Activated T-helper 1 cell treated with anti-CD3 and anti-CD28 coated beads, Interleukin-2, amount 50 U/mL, for 16 hours (primary cell): ENCODE measurements at places on chromosomes 3 and 15.

DNA sequence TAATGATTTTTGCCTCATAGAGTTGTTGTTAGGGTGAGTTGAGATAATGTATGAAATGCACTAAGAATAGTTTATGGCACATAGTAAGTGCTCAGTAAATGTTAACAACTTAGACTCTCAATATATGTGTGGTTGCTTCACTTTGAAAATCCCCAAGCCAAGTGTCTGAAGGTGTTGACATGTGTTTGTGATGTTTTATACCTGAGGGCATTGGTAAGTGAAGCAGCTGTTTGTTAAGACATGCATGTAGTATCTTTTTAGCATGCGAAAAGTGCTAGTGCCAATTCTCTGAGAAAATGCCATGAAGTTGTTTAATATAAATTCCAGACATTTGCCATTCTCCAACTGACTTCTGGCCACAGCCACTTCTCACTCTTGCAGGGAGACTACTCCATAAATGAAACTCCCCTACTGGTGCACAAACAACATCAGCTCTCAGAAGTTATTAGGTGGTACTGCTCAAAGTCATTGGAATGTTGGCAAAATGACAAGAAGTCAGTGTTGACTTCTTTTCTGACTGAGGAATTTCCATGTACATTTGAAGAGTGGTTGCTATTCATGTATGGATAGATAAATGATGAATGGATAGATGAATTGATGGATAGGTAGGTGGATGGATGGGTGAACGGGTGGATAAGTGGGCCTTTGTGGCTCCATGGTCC is 103.6 kb upstream of the NUDT16 start:
- no peak for DNase-seq

- DNase-seq = no peak
These were observed 98.3 kb upstream of the ZBTB20 start for GRCh38 chr3:115245438-115245837.

DNA sequence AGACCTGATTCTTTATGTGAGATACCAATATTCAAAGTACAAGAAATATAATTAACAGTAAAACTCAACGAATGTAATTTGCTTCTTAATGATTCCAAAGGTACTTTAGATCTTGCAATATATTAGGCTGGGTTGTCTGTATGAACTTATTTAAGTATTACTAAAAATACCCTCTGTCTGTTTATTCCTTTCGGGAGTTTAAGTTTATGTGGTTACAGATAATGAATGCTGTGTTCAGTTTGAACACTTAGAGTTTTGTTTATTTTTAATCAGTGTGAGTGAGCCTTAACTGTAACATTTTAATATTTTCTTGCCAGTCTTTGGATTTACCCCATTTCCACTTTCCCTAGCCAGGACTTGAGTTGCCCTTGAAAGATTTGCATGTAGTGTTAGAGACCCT is 3.5 kb downstream of the PDE8A start:
- DNase-seq = no peak

GRCh38 chr3:49017971-49018706 is at the start of gene DALRD3:
Gene DALRD3, minus strand, starts transcription at chr3:49018580. Its CDS starts 16 bp downstream, at chr3:49018564.
- DNase-seq = no peak

DNA sequence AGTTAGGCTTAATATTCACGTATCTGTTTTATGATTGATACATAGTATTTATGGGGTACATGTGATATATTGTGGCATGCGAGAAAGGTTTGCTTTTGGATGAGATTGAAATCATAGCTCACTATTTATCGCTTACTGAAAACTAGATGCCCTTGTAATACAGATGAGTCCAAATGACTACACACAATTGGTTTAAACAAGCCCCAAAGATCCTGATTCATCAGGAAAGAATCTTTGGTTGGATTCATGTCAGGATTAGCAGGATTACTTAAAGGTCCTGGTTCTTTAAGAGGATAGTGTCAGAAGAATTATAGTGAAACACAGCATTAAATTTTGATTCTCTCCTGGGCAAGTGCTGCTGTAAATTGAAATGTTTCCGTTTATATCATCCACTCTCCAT is 18.6 kb upstream of the AADAC start:
- no peak for DNase-seq

GRCh38 chr3:2727610-2728318 is 382.4 kb downstream of the IL5RA start:
- no peak for DNase-seq

DNA sequence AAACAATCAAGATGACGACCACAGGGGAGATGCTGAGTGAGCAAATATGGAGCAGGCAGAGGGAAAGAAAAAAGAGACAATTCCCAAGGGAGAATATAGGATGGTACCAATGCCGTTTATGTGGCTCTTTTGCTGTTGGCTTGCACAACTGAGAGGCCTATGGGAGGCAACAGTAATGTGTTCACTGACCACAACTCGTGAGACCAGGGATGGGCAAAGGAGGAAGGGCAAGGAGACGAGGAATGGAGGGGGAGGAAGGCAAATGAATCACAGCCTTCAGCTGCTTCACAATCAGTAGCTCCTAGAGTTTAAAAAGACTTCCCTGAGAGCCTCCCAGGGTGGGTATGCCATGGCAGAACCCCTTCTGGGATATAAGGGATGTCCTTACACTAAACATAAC is 131.5 kb downstream of the SLC9A9 start:
- DNase-seq = no peak

- DNase-seq = no peak
These were observed 444.0 kb downstream of the MFSD1 start for GRCh38 chr3:159245871-159246270.

- no peak for DNase-seq
These were observed 130.9 kb downstream of the DNAJB8 start for GRCh38 chr3:128335621-128336296.

- no peak for DNase-seq
These were observed 375.1 kb upstream of the RBMS3 start for GRCh38 chr3:28905798-28906197.

DNA sequence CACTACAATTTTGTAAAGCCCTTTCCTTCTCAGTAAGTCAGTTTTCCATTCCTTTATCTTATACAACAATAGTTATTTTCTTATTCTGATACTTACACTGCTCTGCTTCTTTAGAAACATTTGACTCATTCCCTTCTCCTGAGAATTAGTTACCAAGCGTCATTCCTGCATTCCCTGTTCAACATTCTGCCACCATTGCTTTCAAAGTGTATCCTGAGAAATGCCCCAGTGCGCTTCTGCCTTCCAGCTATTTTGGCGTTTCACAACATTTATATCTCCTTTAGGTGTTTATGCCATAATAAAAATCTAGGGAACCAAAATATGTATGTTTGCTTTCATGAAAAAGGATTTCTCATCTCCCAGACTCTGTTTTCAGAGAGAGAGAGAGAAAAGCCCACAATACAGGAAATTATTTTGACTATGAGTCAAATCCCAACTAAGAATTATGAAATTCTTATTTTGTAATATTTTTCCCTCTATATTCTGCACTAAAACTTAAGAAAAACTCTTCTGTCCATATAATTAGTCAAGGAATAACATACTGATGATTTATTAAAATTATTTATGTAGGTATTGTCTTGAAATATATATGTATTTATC is 118.2 kb upstream of the RAP2B start:
- no peak for DNase-seq

DNA sequence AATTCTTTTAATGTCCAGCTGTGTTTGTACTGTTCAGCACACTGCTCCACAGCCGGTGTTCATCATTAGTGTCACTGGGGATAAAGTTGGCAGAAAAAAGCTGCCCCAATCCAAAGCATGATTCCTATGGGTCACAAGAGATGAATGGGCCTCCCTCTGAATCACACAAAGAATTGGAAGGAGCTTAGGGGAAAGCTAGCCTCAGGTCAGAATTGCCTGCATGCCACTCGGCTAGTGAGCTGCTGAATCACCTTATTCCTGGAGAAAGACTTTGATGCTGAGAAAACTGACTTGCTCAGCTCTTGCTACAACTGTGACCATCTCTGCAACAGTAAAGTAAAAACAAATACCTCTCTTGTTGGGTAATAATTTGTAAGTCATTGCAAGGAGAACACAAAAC is 3.5 kb downstream of the CCK start:
- no peak for DNase-seq

DNA sequence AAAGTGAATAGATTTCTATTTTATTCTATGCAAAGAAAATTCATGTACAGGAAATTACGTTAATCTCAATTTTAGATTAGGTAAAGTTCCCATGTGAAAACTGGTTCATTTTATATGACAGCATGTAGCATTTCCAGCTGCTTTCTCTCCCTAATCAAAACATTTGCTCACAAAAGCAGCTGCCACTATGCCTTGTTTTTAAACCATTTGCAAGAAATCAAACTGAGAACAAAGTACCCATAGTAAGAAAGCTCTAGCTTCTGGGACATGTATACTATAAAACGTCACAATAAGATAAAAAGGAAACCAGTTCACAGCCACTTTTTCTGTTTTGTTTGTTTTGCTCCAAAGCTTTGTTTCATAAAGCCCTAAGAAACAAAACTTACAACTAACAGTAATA is 5.0 kb upstream of the CRYBG3 start:
- no peak for DNase-seq

- DNase-seq = no peak
These were observed 11.4 kb upstream of the SLC6A6 start for GRCh38 chr3:14391033-14391432.

GRCh38 chr15:39914977-39915376 is 5.1 kb downstream of the GPR176 start:
- DNase-seq = no peak

DNA sequence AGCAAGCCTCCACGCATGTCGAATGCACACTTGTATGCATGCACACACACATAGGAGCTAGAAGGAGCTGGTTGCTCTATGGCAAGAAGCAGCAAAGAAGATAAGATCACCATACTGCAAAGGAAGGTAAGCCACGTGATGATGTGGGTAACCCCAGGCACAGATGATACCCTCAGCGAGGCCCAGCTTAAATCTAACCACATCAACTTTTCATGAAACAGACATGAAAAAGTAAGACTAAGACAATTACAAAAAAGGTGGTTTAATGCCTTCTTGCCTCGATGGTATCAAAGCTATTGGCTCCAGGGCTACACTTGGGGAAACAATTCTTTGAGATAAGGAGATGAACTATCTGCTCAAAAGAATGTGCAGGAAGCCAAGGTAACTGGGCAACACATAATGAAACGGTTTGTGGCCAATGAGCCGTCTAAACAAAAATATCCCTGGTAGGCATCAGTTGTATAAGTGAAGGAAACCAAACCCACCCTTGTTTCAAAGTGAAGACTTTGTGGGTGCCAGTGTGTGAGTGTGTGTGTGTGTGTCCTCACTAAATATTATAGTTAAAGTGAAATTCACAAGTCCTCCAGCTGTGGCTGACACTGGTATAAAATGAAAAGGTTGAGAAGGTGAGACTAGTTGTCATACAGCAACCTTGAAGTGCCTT is 365.7 kb upstream of the ICE2 start:
- DNase-seq = peak; percentile 19

GRCh38 chr3:132321304-132321703 is 4.1 kb downstream of the ACP3 start:
- DNase-seq = no peak

GRCh38 chr3:79976466-79976865 is 208.7 kb upstream of the ROBO1 start:
- DNase-seq = no peak

- no peak for DNase-seq
These were observed 120.9 kb downstream of the BDH1 start for GRCh38 chr3:197434830-197435229.

- DNase-seq = no peak
These were observed 33.0 kb upstream of the AMOTL2 start for GRCh38 chr3:134407239-134407625.

DNA sequence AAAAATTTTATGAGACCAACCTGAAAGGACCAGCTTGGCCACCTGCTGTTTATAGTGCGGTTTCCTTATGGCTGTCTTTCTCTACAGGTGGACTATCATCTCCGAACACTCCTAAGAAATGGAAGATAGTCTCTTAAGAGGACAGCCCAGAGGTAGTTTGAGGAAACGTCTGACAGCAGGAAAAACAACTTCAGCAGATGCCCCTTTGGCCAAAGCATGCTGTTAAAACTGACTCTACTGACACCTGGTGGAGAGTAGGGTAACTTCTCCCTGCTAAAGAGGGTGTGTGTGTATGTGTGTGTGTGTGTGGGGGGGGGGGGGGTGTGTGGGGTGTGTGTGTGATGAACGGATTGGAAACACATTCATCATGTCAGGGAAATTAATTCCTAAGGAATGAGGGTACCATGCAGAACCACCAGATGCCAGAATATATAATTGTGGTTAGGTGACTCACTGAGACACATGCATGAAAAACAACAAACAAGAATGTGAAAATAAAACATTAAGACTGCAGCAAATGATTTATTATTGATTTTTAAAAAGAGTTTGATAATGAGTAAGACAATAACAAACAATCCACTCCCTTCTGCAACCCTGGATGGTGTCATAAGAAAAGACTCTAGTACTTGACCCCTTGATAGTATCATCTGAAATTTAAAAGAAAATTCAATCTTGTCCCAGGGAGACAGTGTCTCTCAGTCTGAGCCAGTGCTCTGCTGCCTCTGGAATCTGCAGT is 256.5 kb downstream of the THRB start:
- DNase-seq = no peak

DNA sequence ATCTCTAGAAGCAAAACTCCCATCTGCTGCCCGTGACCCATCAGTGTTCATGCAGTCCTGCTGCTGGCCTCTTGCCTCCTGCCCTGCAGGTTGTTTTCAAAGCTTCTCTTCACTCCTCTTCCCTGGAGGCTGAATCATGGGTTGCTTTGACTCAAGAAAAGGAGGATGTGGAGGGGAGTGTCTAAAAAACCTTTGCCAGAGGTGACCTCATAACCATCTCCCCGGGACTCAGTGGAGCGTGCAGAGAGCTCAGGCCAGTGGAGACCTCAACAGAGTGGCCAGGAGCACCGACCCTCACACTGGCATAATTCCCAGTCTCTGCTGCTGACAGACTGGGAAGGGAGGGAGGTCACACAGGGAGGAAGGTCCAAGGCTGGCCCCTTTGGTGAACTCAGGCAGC is 60.9 kb upstream of the ITGA11 start:
- DNase-seq = no peak

DNA sequence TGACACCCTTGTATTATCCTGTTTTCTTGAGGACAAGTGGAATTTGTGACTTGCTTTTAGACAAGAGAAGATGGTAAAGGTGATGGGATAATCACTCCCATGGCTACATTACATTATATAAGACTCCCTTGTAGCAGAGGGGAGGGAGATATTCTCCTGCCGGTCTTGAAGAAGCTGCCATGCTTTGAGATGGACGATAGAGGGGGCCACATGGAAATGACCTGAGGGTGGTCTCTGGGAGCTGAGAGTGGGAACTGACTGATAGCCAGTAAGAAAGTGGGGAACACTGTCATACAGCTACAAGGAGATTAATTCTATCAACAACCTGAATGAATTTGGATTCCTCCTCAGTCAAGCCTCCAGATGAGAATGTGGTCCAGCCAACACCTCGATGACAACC is 540.1 kb downstream of the NTRK3 start:
- DNase-seq = no peak

GRCh38 chr3:146974001-146974400 is 368.9 kb upstream of the PLSCR5 start:
- no peak for DNase-seq

DNA sequence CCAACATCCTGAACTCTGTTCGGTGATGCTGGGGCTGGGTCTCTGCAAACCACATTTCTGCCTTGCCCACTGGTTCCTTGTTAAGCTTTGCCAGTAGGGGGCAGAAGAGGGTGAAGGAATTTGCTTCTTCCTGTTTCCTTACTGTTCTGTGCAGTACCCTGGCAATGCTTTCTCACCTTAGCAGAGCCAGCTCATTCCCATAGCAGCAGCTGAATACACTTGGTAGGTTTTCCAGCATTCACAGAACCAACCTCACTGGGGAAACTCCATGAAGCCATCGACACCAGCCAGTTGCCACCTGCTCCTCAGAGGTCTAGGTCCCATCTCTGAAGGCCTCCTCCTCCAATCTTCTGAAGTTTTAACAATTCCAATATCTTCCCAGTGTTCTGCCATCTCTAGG is 308.4 kb downstream of the PDCD6IP start:
- DNase-seq = no peak
